ENCODE measurements at places on chromosomes 6 and 20.
A peak's percentile ranks its signal among the peaks of the same experiment; 100 is the strongest.

DNA sequence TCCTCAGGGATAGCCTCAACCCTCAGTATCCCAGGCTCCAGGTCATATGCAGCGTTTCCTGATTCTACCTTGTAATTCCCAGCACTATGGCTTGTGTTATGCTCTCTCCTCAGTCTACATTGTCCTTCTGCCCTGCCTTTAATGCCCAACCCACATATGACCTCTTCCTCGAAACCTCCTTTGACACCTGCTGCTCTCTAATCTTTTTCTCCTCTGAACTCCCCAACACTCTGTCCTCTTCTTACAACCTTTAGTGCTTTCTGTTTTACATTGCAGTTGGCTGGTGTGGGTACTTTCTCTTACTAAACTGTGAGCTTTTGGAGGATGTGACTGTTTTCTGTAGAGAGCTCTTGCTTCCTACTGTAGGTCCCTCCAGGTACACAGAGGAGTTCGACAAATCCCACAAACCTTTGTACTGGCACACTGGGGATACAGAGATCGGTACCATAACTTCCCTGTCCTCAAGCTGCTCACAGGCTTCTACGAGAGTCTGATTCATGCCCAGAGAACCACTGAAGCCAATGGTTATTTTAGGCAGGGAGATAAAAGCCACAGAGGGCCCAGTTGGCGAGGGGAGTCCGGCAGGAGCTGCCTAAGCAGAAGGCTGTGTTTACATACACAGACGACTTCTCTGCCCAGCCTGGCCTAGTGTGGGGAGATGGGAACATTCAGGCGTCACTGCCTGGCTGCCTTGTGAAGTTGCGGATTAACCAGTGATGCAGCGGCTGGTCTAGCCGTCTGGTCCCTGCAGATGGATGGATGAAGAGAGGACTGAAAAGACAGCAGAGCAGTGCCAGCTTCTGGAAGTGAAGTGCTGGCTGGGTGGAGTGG, 8.4 kb upstream of the EPB41L1 start:
- DNase-seq, result peak; percentile 24

DNA sequence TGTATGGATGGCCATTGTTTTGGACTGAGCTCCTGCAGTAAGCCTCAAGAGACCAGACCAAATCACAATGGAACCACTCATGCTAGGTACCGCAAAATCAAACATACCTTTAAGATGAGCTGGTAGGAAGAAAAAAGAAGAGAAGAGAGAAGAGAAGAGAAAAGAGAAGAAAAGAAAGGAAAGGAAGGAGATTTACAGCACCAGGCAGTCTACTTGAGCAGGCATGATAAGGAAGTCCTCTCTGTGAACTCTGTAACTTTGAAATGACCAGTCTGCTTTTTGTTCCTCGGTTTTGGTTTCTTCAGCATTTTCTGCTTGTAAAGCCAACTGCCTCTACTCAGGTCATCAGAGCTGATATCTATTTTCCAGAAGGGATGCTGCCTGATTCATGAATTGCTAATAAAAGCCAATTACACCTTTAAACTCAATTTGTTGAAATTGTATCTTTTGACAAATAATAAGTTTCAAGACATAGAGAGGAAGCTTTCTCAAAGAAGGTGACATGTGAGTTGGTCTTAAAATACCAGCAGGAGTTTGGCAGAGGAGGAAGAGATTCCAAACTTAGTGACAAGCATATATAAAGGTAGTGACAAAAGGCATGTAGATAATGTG, 134.3 kb downstream of the UNC5CL start:
- no peak for DNase-seq

- DNase-seq, result no peak
Observed at GRCh38 chr6:166341977-166342348, 382 bp downstream of the SFT2D1 start.

DNA sequence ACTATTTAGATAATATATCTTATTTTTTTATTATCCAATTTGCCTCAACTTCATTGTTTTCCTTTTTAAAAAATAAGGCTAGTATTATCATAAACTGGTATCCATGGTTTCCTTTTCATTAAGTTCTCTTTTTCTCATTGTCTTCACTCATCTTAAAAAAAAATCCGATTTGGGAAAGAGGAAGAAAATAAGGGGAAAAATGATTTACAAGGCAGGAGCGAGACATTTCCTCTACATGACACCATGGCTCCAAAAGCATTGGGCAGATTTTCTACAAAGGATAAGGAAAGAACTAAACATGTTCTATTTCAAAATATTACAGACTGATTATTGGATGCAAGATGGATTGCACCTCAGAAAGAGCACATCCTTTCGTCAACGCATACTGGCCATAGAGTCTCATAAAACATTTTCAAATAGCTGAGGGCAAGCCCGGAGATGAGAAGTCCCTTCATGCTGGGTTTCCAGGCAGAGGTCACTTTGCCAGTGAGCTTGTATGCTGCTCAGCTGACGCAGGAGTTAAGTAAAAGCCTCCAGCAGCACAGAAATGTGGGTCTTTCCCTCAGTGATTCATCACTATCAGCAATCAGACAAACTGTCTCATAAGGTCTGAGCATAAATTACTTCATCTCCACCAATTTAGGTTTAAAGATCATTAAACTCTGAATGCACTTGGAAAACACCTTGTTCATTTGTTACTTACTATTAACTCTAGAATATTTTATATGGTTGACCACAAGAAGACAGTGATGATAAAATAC, 129.0 kb upstream of the TNFAIP3 start:
- no peak for DNase-seq

DNA sequence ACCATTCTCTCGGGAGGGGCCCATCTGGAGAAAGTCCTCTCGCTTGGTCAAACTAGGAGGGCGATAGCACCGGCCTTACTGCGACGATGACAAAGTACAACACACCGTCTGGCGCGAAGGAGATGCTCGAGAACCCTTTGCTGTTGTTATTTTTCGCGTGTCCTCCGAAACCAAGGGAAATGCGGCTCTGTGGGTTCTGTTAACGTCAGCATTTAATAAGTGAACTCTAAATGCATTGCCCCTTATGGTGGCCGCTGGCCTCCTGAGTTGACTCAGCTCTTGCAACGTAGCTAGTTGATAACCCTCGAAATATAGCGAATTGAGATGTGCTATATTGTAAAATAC, 577 bp upstream of the SCAND1 start:
- DNase-seq, result no peak

DNA sequence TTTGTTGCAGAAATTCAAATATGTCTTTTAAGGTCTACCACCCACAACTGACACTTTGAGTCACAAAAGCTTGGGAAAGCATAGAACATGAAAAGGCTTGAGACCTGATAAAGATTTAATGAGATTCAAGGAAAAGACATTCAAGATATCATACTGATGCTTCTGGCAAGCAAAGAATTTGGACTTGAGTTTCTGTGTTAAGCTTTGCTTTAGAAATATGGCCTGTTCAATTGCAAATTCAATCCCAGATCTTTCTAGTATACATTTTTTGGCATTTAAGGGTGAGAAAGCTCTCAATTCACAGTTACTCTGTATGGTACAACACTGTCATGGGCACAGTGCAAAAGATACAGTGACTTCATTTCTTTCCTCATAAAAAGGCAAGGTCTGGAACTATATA, 38.9 kb upstream of the LAMP5 start:
- DNase-seq, result no peak

GRCh38 chr6:163739966-163740365, 325.4 kb downstream of the QKI start:
- DNase-seq, result no peak

- no peak for DNase-seq
Observed at GRCh38 chr6:134714679-134715078, 235.2 kb downstream of the ALDH8A1 start.

DNA sequence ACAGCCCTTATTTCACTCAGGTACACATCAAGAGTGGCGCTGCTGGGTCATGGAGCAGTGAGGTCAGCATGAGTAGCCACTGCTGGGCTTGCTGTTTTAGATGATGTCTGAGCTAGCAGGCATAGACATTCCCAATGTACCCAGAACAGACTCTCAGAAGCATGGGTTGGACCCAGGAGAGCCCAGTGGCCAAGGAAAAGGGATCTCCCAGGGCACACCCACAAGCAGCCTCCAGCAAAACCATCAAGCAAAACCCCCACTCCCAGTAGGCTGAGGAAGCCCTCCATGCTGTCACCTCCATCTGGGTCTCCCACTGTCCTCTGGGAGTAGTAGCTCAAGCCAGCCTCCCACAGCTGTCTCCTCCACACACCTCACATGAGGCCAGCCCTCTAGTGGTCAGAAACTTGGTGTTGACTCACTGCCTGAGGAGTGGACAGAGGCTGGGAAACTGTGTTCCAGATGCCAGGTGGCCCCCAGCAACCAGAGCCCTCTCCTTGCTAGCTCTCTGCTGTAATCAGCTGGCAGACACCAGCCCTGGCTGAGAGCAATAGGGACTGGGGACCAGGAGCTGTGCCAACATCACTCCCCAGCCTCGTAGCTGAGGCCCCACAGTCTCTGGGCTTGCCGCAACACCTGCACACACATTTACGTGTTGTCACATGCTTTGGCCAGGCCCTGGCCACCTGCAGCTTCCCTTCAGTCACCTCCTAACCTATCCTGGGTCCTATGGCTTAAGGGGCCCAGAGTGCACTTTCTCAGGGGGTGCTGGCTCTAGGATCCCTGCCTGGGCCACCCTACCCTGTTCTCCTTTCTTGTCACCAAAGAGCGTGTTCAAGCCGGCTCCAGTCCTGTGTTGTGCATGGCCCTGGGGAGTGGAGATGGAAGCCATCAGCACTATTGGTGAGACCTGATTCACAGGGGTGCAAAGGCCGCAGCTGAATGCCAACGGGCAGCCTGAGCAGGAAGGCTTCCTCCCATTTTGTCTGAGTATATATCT, 1.9 kb upstream of the AP5S1 start:
- DNase-seq, result peak; percentile 81

DNA sequence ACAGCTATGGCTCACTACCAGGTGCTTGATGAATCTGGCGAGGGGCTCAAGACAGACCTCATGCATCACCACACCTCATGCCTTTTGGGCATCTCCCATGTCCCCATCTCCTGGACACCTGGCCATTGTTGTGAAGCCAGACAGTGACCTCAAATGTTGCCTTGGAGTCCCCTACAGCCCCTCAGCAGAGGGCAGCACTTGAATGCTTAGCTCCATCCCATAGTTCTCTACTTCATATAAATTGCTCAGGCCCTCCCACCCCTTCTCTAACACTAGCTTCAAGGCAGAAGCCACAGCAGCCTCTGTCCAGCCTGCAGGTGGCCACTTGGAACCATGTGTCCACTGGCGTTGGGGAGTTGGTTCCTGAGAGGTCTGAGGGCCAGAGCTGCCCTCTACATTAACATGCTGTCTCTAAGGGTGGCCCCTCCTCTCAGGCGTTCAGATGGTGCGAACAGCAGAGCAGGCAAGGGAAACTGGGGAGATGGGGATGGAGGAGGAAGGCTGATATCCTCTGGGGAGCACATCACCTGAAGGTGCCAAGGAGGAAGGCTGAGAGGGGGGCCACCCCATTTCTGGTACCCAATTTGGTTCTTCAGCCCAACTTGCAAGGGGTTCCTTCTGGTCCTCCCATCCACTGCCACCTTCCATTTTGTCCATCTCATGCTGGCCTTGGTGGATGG, 31.3 kb downstream of the MOCS1 start:
- DNase-seq, result no peak

DNA sequence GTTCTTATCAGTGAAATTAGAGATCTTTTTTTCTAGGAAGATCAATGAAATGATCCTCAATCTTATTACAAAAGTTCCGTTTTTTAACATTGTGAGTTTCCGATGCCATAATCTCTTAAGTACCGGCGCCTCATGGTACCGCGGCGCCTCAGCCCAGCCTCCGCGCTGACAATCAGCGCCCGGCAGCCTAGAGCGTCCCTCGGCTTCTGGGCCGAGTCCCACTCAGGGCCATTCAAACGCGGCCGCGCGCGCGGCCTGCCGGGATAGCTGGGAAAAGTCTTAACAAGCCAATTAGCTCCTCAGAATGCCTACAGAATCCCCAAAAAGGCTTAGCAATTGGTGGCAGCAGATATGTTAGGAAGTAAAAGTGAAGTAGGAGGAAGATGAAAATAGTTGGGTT, 204.8 kb downstream of the ADGB start:
- no peak for DNase-seq

DNA sequence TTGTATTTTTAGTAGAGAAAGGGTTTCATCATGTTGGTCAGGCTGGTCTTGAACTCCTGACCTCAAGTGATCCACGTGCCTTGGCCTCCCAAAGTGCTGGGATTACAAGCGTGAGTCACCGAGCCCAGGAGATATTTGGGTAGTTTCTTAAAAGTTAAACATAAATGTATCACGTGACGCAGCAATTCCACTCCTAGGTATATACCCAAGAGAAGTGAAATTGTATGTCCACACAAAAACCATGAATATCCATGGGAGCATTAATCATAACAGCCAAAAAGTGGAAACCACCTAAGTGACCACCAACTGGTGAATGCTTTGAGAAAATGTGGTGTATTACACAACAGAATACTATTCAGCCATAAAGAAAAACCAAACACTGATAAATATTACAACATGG, 164.8 kb downstream of the MRPL14 start:
- no peak for DNase-seq

GRCh38 chr6:34412643-34413214, 13.1 kb downstream of the RPS10 start:
- no peak for DNase-seq

- peak; percentile 68 for DNase-seq
Observed at GRCh38 chr6:20291764-20292580, 79.7 kb upstream of the MBOAT1 start.

GRCh38 chr20:62308102-62308822, 5.5 kb downstream of the ADRM1 start:
- DNase-seq, result no peak

- DNase-seq, result no peak
Observed at GRCh38 chr6:28402197-28402596, 2.6 kb upstream of the ZSCAN12 start.

DNA sequence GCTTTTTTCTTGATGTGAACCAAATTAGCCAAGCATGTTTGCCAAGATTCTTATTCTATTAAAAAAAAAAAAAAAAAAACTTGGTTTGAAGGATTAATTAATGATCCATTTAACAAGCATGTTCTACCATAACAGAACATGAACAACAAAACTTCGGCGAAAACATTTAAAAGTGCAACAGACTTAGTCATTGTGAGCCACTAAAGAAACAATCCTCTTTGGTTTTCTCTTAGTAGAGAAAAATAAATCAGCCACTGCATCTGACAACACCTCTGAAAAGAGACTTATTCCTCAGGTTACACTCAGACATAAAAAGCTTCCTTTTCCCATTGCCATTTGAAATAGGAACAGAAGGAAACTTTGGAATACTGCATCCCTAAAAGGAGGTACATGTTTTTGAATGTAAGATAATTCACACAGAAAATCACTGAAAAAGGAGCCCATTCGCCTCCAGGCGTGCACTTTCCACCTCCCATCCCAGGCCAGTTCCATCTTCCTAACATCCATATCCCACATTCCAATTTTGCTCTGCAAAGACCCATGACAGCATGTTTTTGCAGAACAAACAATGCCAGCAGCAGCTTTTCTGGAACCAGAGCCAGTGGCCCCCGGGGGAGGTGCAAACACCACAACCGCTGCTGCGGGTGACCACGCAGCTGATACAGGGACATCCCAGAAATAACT, 79.5 kb downstream of the ZMYND8 start:
- no peak for DNase-seq

GRCh38 chr6:121925024-121925423, 474.4 kb upstream of the HSF2 start:
- no peak for DNase-seq

DNA sequence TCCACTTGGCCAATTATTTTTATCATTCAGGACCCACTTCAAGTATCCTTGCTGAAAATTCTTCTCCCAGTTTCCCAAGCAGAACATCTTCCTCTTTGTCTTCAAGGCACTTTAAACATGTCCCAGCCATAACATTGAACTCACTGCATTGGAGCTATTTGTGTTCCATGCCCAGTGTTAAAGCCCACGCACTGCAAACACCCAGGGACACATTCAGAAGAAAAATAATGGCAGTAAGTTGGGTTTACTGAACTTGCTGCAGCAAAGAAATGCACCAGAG, 1.6 kb upstream of the APMAP start:
- DNase-seq, result no peak
